SW 1271 (cell line): ENCODE measurements at places on chromosomes 5 and 9.

DNA sequence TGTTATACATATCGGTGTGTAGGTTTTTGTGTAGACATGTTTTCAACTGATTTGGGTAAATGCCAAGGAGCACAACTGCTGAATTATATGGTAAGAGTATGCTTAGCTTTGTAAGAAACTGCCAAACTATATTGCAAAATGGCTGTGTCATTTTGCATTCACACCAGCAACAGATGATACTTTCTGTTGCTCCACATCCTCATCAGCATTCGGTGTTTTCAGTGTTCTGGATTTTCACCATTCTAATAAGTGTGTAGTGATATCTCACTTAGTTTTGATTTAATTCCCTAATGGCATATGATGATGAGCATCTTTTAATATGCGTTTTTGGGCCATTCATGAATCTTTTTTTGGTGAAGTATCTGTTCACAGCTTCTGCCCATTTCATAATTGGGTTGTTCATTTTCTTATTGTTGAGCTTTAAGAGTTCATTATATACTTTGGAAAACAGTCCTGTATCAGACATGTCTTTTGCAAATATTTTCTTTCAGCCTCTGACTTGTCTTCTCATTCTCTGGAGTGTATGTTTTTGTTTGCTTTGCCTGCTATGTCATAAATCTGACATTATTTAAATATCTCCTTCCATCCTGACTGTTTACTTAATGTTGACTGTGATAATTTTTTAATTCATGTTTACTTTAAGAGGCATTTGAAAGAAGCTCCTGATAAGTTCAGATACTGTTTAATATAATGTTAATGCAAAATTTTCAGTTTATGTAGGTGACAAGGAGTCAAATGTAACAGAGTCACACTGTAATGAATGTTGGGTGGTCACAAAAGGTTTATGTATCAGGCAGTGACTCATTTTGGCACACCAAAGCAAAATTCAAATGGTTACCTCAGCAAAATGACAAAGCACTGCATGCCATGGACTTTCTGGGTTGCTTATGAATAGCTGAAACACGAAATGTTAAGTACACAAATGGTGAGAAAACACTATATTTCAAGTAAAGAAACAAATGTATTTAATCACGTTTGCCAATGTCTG is 181.1 kb upstream of the DAB2 start:
- DNase-seq = no peak

GRCh38 chr5:149840226-149840825 is 104.3 kb downstream of the PDE6A start:
- no peak for DNase-seq

DNA sequence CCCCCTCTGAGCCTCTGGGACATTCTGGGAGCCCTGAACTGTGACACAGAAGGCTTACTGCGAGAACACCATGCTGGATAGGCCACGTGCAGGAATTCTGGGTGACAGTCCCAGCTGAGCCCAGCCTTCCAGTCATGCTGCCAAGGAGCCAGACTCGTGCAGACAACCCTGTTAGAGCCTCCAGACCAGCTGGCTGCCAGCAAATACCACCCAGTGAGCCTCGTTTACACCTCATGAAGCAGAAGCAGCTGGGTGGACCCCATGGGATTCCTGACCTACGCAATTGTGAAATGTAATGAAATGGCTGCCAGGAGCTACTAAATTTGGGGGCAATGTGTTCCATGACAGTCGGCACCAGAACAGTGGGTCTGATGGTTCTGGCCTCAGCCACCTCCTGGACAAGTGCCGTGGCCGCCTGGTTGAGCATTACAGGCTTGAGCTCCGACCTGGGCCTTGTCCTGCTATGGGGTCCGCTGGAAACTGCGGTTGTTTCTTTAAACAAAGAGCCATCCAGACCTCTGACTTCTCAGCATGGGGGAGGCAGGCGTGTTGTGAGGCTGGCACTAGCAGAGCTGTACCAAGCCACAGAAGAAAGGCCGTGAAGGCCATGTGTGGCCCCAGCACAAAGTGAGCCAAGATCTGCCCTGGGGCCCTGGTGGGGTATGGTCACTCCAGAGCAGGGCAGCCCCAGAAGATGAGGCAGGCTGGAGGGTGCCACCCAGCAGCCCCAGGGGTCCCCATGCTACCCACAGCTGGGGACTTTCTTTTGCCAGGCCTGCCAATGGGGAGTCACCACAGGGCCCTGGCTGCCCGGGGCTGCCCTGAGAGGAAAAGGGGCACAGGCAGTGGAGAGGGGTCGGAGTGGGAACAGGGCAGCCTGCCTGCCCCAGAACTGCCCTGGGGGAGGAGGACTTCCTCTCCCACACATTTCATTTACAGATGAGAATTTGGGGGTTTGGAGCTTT is 19.3 kb upstream of the RXRA start:
- DNase-seq = no peak

GRCh38 chr5:117095346-117096332 is 521.0 kb upstream of the SEMA6A start:
- no peak for DNase-seq

DNA sequence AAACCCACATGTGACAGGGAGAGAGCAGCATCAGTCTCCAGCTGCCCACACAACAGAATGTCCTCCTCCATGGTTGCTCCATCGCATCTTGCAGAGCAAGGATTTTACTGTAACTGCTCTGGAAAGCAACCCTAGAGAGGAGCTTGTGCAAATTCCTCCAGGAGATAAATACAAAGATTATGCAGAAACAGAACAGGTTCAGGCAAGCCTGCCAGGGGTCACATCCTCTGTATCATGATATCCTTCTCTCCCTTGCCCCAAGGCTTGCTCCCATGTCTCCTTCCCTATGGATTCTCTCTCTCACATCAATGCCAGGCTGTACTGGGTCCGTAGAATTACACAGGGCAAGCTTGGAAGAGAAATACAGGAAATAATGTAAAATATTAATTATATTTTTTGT is 226.0 kb downstream of the MPDZ start:
- DNase-seq = no peak

DNA sequence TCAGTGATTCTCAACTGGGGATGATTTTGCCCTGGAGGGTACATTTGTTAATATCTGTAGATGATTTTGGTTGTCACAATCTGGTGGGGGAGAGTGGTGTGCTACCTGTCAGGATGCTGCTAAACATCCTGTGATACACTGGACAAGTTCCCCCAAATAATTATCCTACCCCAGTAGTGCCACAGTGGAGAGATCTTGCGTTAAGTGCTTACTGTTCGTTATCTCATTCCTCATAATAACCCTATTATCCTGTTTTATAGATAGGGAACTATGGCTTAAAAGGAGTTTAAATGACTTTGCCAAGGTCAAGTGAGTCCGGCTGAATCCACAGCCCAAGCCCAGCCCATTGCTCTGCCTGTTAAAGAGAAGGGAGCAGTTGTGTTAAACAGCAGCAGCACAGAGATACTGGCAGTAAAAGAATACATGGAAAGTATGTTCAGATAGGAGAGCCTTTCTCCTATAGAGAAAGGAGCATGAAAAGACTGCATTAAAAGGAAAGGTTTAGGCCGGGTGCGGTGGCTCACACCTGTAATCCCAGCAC is 15.4 kb downstream of the CNOT8 start:
- no peak for DNase-seq

DNA sequence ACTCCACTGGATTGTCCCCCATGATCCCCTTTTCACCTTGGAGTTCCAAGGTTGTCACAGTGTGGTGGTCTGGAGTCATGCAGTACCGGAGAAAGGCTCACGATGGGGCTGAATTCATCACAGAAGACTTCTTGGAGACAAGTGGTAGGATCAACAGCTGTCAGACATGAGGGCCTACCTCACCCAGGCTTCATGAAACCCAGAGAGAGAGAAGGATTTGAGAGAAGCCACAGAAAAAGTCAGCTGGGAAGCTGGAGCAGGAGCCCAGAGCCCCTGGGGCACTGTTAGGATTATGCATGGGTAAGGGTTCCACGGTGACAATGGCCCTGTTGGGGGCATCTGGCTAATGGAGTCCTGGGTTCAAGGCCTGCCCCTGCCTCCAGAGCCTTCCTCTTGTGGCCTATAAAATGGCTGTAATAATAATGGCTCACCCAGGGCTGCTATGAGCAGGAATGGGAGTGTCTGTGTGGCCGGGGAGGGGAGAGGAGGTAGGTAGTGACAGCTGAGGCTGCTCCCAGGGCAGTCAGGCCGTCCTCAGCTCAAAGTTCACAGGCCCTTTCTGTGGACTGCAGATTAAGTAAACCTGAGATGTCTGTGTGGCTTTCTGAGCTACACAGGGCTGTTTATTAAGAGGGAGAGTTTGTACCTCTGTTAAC is 910 bp downstream of the TRIM14 start:
- peak; percentile 62 for DNase-seq

- DNase-seq = no peak
These were observed 205.3 kb upstream of the HAPLN1 start for GRCh38 chr5:83925955-83926337.

GRCh38 chr5:2124434-2125170 is 241.9 kb upstream of the IRX4 start:
- no peak for DNase-seq
